ENCODE measurements at places on chromosomes 7 and 10.

DNA sequence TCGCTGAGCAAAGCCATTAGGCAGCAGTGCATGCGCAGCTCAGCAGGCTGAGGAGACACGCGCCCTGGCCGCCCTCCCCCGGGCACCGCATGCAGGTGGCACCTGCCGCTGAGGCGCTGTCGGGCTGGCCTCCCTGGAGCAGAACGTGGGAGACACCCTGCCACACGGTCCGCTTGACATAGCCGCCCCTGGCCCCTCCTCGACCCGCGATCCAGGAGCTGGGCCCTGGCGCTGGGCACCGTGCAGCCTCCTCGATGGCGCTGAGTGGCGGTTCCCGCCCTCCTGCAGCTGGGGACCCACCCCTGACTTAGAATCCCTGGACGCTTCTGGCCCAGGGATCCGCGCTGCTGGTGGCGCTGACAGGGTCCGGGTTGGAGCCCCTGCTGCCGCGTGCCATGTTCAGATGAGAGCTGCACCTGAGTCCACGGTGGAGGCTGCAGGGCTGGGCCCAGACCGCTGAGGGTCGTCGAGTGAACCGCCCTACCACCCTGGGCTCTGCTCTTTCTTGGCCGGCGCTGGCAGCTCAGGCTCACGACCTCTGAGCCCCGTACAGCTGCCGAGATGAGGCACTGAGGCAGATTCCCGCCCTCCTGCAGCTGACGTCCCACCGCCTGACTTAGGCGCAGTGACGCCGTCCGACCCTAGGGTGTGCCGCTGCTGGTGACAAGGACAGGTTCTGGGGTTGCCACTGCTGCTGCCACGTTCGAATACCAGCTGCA lies 116.8 kb downstream of the OR13A1 start:
- DNase-seq: no peak

DNA sequence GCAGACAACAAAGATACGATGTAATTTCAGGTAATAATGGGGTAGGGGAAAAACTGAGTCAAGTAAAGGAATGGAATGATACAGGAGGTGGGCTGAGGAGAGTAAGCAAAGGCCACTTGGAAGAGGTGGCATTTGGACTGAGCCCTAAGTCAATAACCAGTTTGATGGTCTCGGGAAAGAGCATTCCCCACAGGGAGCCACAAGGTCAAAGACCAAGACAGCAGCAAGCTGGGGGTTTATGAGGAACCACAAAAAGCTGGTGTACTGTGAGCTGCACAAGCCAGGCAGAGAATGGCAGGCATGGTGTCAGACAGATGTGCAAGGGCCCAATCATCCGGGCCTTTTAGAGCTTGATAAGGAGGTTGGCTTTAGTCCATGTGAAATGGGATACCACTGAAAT lies 98.7 kb downstream of the NOC3L start:
- no peak for DNase-seq

- DNase-seq: no peak
Observed at GRCh38 chr10:63712717-63713115, 191.5 kb downstream of the REEP3 start.

- DNase-seq: no peak
Observed at GRCh38 chr10:119769886-119770285, 44.0 kb downstream of the INPP5F start.

DNA sequence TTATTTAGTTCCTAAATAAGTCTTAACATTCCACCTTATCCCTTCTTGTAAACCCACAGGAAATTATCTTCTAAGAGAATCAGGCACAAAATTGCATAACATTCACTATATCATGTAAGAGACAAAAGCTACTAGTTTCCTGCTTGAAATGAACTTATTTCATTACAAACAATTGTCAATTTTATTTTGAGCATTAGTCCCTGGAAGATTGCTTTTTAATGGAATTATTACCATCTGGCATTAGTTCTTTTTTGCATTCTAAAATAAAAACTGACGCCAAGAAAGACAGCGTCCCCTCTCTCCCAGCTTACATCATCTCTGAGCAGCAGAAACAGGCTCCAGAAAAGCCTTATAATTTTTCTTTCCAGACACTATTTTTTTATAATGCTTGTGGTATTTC lies 121.8 kb downstream of the NOC3L start:
- no peak for DNase-seq

GRCh38 chr7:116241291-116241690 lies 31.0 kb downstream of the TES start:
- DNase-seq: no peak

DNA sequence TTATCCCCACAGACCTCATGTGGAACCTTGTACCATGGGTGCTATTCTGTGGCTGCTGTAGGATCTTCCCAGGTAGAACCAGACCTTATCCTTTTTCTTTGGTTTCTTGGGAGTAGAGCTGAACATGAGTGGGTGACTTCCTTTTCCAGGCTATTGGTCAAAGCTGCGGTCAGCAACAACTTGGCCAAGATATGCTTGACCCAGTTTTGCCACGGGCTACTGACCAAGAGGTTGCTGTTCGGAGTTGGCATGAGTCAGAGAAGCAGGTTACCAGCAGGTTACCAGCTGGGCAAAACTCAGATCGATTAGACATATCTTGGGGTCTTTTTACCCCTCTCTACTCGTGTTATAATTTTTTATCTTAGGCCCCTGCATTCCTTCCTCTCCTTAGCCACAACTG lies 36.7 kb upstream of the HDAC9 start:
- no peak for DNase-seq

- no peak for DNase-seq
Observed at GRCh38 chr10:112741830-112742402, 208.1 kb upstream of the TCF7L2 start.

DNA sequence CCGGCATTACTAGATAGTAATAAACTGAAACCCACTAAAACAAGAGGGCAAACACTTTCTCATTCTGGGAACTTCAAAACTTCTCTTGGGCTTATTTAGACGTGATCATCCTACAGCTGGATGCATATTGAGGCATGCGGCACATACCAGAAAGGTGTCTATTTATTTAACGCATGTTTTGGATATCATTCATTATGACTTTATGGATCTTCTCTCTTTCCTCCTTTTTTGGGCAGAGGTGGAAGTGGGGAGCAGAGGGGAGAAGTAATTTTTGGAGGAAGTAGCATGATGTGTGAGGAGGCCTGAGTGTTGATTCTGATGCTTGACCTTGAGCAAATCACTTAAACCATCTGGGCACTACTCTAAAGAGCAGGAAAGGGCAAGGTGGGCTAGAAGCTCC lies 270.6 kb downstream of the TRIL start:
- DNase-seq: no peak

GRCh38 chr7:27533652-27534081 lies 129.0 kb downstream of the HIBADH start:
- DNase-seq: no peak

DNA sequence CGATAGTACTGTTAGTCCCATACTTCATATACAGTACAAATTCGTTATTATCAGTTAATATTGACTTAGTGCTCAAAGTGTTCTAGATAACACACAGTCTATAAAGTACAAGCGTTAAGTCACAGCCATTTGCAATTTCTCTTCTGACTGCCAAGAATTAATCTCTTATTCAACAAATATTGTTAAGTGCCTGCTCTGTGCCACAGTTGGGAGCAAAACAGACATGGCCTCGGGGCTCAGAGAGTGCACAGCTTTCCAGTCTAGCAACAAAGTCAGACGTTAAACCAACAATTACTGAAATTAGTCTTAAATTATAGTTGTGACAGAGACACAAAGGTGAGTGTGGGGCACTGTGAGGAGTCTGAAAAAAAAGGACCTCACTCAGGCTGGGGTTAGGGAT lies 113.0 kb upstream of the DPP6 start:
- no peak for DNase-seq

- DNase-seq: no peak
Observed at GRCh38 chr7:102843850-102844249, 69.0 kb upstream of the LRRC17 start.

- no peak for DNase-seq
Observed at GRCh38 chr10:14481752-14482151, 151.0 kb upstream of the FRMD4A start.

- DNase-seq: no peak
Observed at GRCh38 chr10:75672842-75673241, 241.4 kb downstream of the LRMDA start.

DNA sequence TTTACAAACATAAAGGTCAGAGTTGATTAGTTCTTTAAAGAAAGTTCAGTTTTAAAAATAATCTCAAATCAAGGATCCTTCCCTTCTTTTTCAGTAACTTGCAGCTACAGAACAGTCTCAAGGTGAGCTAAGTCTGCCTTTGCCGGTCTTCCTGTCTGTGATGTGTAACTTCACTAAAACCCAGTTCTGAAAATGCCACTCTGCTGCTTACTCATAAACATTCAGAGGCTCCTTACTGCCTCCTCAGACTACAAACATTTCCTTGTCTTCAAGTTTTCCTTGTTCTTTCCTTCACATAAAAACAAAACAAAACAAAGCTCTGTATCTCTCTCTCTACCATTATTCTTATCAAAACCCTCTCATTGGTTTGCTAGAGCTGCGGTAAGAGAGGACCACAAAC lies 128.7 kb downstream of the ETV1 start:
- DNase-seq: no peak

- no peak for DNase-seq
Observed at GRCh38 chr10:23199768-23200511, 7.8 kb downstream of the PTF1A start.

GRCh38 chr10:43258211-43258561 lies 8.7 kb downstream of the RASGEF1A start:
- DNase-seq: no peak

DNA sequence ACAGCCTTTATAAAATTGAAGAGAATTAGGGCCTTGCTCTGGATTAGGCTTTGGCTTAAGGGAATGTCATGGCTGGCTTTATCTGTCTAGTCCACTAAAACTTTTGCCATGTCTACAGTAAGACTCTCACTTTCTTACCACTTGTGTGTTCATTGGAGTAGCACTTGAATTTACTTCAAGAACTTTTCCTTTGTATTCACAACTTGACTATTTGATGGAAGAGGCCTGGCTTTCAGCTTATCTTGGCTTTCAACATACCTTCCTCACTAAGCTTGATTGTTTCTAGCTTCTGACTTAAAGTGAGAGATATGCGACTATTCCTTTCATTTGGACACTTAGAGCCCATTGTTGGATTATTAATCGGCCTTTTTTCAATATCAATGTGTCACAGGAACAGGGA lies 96.1 kb downstream of the TPST1 start:
- DNase-seq: no peak

DNA sequence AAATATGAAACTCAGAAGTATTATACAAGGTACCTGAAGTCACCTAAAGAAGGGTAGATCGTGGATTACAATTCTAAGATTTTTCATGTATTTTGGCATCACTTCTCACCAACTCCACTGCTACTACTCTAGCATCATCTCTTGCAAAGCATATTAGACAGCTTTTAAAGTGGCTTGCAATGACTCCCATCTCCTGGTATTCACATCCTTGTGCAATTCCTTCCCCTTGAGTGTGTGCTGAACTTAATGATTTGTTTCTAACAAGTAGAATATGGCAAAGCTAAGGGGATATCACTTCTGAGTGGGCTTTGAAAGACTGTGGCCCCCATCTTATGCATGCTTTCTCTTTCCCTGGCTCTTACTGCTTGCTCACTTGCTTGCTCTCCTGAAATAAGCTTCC lies 280.2 kb downstream of the SNX13 start:
- no peak for DNase-seq

- peak; percentile 64 for DNase-seq
Observed at GRCh38 chr7:5282543-5283316, at the start of gene SLC29A4. Gene SLC29A4, plus strand, starts transcription at chr7:5282943. Its CDS starts 4,874 bp downstream, at chr7:5287817.

DNA sequence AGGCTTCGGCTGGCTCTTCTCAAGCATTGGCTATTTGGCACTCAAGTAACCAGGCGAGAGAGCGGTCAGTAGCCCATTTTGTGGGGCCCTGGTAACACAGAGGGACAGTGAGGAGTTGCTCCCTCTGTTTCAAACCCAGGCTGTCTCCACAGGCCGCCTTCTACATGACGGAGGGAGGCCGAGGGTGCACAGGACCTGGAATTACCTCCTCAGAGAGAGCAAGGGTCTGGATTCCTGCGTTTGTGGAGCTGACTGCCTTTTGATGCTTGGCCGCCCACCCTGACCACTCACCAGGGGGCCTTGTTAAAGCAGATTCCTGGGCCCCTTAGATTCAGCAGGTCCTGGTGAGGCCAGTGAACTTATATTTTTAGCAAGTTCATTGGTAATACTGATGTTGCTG lies 12.3 kb downstream of the UPP1 start:
- no peak for DNase-seq

GRCh38 chr10:634256-634655 lies 55.2 kb downstream of the DIP2C start:
- DNase-seq: no peak

GRCh38 chr7:45268013-45268412 lies 110.4 kb downstream of the RAMP3 start:
- no peak for DNase-seq

- DNase-seq: no peak
Observed at GRCh38 chr7:137975768-137976167, 26.1 kb downstream of the CREB3L2 start.

DNA sequence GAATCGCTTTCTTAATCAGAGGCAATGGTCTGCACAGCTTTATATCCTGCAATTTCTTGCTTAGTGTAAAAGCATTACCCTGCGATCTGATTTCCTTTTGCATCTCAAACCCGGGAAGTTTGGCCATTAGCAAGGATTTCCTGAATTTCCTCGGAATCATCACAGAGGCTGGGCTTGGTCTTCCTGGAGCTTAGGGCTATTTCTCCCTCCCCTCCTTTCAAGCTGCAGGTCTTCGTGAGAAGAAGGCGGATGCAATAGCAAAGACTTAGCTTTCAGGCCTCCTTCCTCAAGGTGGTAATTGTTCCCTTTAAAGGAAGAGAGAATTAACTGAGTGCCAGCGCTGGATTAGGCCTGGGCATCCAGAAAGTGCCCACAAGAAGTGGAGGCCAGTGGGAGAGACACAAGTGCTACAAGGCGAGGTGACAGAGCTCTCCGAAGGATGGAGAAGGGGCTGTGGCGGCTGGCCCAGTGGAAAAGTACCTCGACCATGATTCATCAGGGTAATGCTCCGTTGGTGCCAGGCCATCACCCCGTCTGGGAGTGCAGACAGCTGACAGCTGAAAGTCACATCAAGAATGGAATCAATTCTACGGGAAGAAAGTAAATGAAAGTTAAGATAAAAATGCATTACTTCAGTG lies 4.0 kb upstream of the ARMS2 start:
- no peak for DNase-seq

GRCh38 chr10:52447931-52448353 lies 133.9 kb downstream of the DKK1 start:
- no peak for DNase-seq

DNA sequence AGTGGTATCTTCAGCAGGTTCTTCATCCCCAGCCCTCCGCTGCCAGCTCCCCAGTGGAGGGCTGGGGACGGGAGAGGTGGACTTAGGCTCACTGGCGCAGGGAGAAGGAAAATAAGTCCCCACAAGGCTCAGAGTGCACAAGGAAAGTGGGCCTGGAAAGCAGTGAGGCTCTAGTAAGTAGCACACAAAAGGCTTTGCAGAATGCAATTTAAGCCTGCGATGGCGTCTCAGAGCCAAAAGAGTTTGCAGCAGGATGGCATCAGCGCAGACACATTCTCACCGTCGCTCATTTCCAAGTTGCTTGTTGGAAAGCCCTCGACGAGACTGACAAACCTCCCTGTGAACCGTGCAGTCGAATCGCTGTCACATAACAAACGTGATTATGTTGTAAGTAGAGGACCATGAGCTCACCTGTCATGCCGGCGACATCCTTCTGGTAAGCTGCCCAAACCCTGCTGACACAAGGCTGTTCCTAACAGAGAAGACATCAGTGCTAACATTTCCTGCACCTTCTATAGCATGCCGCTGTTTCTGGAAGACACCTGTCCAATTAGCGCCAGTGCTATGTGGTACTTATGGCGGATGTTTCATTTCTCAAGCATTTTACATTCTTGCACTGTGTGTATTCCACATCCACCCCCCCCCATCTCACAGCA lies 98.3 kb upstream of the NPVF start:
- no peak for DNase-seq

All from CD4-positive, alpha-beta T cell treated with Interleukin-17A for 4 hours (primary cell).